ENCODE measurements at places on chromosomes 13 and 19. TPM values are rescaled to one million over a fixed set of nuclear protein-coding genes. Genes with fewer than 3 reads are reported as not detected.

GRCh38 chr19:14138576-14139265 lies 2.3 kb upstream of the ASF1B start:
- no peak overlapping the region for H3K27ac ChIP-seq
- no peaks in the 10 kb centered on the region for H3K36me3 ChIP-seq
- H3K27me3 ChIP-seq = no peaks in the 10 kb centered on the region
- no peak for DNase-seq
- H3K4me1 ChIP-seq = no peaks in the 10 kb centered on the region

- no peak overlapping the region for H3K27ac ChIP-seq
- H3K4me1 ChIP-seq = no peaks in the 10 kb centered on the region
- DNase-seq = no peak
- H3K36me3 ChIP-seq = no peaks in the 10 kb centered on the region
These were observed 716.0 kb upstream of the PCDH9 start for GRCh38 chr13:67946131-67946530.

DNA sequence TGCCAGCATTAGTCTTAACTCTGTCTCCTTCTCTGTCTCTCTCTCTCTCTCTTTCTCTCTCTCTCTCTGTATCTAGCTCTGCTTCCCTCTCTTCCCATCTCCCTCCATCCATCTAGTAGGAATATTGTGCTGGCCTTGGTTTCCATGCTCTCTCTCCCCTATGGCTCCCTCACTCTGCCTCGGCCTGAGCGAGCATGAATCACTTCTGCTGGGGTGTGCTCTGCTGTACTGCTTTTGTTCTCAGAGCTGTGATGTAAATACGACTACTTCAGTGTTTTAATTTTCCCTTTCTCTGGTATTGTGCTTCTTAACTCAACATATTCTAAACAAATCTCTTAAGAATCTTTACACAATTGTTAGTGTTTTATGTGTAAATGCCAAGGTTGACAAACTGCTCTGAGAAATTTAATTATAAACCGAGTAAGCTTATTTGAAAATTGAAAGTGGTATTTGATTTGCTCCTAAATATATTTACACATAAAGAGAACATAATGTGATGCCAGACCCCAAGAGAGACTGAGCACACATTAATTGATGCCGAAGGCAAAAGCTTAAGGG lies 211.5 kb upstream of the KL start:
- no peak for DNase-seq
- no peaks in the 10 kb centered on the region for H3K27me3 ChIP-seq
- H3K4me3 ChIP-seq = no peak overlapping the region
- no peaks in the 10 kb centered on the region for H3K36me3 ChIP-seq

GRCh38 chr19:38304352-38304865 lies 358 bp downstream of the C19orf33 start:
- no peak overlapping the region for H3K27ac ChIP-seq
- no peak for DNase-seq
- H3K27me3 ChIP-seq = no peaks in the 10 kb centered on the region
- H3K4me1 ChIP-seq = peaks cover 5% of the 10 kb centered on the region
- no peaks in the 10 kb centered on the region for H3K36me3 ChIP-seq

Gene IZUMO4
- total RNA-seq = 8.5 TPM

Gene SPIB
- total RNA-seq = 0.09 TPM

Gene CERS4
- total RNA-seq = 50.7 TPM

- H3K36me3 ChIP-seq = peaks cover 58% of the 10 kb centered on the region
- H3K27ac ChIP-seq = no peak overlapping the region
- H3K27me3 ChIP-seq = no peaks in the 10 kb centered on the region
- H3K4me1 ChIP-seq = no peaks in the 10 kb centered on the region
These were observed 29.8 kb downstream of the CERS1 start for GRCh38 chr19:18865973-18866799.

Gene SIGLEC9
- total RNA-seq = 4.1 TPM

DNA sequence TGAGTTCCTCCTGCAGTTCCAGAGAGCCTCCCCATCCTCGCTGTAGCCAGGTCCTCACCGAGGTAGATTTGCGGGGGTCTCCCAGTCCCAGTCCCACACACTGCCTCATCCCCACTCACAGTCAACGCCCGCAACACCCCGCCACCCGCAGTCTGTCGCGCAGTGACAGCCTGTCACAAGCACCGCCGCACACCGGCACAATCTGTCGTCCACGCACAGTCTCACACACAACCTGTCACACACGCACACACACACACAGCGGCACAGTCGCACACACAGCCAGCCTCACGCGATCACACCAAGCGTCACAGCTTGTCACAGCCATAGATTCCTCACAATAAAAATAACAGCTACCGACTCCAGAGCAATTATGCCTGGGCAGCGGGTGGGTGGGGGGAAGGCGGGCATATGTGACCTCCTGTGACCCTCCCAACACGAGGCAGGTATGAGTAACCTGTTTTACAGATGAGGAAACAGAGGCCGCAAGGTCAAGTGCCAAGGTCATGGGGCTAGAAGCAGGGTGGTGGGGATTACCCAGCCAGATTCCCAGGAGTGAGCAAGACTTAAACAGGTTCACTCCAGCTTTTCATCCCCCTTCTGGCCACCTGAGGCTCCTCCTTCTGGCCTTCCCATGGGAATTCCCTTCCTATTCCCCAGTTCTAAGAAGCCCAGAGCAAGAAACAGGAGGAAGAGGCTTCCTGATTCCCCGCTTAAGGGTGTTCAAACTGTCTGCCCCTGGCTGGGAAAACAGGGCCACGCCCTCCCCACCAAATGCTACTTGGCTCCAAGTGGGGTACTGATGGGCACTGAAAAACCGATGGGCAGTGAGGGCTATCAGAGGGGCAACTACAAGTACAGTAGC lies 13.9 kb downstream of the NFIX start:
- no peaks in the 10 kb centered on the region for H3K36me3 ChIP-seq
- H3K4me1 ChIP-seq = peaks cover 20% of the 10 kb centered on the region
- no peaks in the 10 kb centered on the region for H3K27me3 ChIP-seq
- no peak for DNase-seq

GRCh38 chr19:17753976-17754375 lies 2.7 kb downstream of the FCHO1 start:
- H3K36me3 ChIP-seq = no peaks in the 10 kb centered on the region
- no peaks in the 10 kb centered on the region for H3K27me3 ChIP-seq
- no peak overlapping the region for H3K4me3 ChIP-seq
- no peak overlapping the region for H3K27ac ChIP-seq

- no peaks in the 10 kb centered on the region for H3K4me1 ChIP-seq
- H3K4me3 ChIP-seq = no peak overlapping the region
- H3K27ac ChIP-seq = no peak overlapping the region
- DNase-seq = no peak
- H3K27me3 ChIP-seq = no peaks in the 10 kb centered on the region
- no peaks in the 10 kb centered on the region for H3K36me3 ChIP-seq
These were observed 9.4 kb downstream of the IFNL2 start for GRCh38 chr19:39277598-39277997.

GRCh38 chr19:7701049-7701653 lies 780 bp downstream of the FCER2 start:
- no peak overlapping the region for H3K4me3 ChIP-seq
- no peak overlapping the region for H3K27ac ChIP-seq
- H3K27me3 ChIP-seq = no peaks in the 10 kb centered on the region
- no peaks in the 10 kb centered on the region for H3K36me3 ChIP-seq

GRCh38 chr19:19823916-19824315 lies 2.4 kb upstream of the ZNF506 start:
- H3K27me3 ChIP-seq = no peaks in the 10 kb centered on the region
- no peaks in the 10 kb centered on the region for H3K4me1 ChIP-seq
- no peaks in the 10 kb centered on the region for H3K36me3 ChIP-seq
- H3K27ac ChIP-seq = no peak overlapping the region

DNA sequence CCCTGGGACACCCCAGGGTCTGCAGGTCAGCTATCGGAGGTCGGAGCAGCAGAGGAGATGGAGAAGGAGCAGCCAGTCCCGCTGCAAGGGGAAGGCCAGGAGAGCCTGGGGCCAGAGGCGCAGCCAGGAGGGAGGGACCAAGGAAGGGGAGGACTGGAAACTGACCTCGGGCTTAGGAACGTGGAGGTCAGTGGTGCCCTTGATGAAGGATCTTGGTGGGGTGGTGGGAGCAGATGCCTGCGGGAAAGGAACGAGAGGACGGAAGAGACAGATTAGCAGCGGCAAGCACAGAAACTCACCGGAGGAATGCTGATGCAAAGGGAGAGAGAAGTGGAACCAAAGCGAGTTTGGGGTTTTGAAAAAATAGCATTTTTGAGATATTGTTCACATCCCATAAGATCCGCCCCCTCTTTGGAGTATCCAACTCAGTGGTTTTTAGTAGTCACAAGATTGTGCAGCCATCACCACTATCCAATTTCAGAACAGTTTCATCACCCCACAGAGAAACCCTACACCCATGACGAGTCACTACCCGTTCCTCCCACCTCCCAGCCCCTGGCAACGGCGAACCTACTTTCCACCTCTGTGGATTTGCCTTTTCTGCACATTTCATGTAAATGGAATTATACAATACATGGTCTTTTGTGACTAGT lies 22.1 kb downstream of the PLEKHF1 start:
- no peak overlapping the region for H3K27ac ChIP-seq
- no peaks in the 10 kb centered on the region for H3K27me3 ChIP-seq
- DNase-seq = no peak
- H3K4me3 ChIP-seq = no peak overlapping the region
- H3K36me3 ChIP-seq = no peaks in the 10 kb centered on the region

GRCh38 chr13:83215627-83216026 lies 666.6 kb downstream of the SLITRK1 start:
- no peak for DNase-seq
- H3K4me1 ChIP-seq = no peaks in the 10 kb centered on the region
- no peak overlapping the region for H3K27ac ChIP-seq
- no peaks in the 10 kb centered on the region for H3K27me3 ChIP-seq

DNA sequence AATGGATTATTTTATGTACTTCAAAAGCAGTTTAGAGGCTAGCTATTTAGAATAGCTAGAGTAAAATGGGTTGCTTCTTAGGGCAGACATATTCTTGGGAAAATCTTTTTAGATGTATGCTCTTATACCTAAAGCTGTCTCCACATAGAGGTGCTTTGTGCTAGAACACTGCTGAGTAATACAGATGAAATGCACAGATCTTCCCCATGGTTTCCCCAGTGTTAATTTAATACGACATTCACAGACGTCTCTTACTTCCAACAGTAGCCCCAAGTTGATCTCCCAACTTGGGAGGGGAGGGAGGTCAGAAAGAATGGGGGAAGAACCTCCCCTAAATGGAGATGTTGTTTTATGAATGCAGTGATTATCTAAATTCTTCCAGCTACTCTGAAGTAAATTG lies 16.9 kb downstream of the NALCN start:
- H3K27ac ChIP-seq = no peak overlapping the region
- no peaks in the 10 kb centered on the region for H3K27me3 ChIP-seq
- no peak for DNase-seq
- no peak overlapping the region for H3K4me3 ChIP-seq
- H3K4me1 ChIP-seq = no peaks in the 10 kb centered on the region

Gene PSG11
- total RNA-seq = not detected

DNA sequence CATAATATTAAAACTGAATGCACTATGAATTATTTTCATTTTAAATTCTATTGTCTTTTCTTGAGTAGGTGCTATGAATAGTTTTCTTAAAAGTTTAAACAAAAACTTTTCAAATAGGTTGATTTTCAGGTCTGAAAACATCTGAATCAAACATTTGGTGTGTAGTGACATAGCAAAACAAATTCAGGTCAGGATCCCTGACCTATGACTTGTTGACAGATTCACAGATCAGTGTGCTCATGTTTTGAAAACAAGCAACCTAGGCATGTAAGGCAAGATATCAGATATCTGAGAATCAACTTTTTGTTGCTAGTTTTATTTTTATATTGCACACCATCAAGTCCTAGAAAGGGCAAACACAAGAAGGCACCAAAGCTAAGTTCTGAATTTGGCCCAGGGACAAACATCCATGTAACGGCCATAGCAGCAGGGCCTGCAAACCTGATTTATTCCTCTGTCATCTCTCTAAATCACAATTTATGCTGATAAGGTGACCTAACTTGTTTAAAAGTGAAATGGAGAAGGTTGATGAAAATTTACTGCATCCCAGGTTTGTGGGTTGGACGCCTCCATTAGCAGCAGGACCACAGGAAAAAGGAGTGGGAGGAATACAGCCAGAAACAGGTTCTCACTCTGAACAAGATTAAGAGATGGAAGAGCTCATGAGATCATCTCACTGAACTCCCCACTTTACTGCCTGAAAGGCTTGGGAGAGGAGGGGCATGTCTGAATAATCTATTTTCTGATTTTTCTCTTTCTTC lies 337.7 kb downstream of the KCNRG start:
- H3K4me1 ChIP-seq = peaks cover 11% of the 10 kb centered on the region
- H3K4me3 ChIP-seq = no peak overlapping the region
- no peak overlapping the region for H3K27ac ChIP-seq
- no peaks in the 10 kb centered on the region for H3K27me3 ChIP-seq
- DNase-seq = no peak
- H3K36me3 ChIP-seq = no peaks in the 10 kb centered on the region

DNA sequence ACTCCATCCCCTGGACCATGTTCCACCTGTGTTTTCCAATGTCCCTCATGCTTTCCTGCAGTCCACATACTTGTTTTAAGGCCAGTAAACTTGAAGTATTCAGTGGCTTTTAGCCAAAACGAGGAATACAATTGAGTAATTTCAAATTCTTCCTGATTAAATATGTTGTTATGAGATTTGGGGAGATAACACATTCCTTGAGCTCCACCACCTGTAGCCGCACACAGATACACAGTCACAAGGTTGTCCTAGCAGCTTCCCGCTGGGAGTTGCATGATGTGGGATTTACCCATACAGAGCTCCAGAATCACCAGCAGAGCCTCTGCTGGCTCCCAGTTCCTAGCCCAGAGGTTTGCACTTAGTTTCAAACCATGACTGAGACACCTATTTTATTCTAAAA lies 53.6 kb upstream of the FRY start:
- H3K27ac ChIP-seq = no peak overlapping the region
- DNase-seq = no peak
- H3K36me3 ChIP-seq = no peaks in the 10 kb centered on the region
- no peak overlapping the region for H3K4me3 ChIP-seq
- no peaks in the 10 kb centered on the region for H3K27me3 ChIP-seq

Gene ZNF587B
- 8.6 TPM for total RNA-seq

DNA sequence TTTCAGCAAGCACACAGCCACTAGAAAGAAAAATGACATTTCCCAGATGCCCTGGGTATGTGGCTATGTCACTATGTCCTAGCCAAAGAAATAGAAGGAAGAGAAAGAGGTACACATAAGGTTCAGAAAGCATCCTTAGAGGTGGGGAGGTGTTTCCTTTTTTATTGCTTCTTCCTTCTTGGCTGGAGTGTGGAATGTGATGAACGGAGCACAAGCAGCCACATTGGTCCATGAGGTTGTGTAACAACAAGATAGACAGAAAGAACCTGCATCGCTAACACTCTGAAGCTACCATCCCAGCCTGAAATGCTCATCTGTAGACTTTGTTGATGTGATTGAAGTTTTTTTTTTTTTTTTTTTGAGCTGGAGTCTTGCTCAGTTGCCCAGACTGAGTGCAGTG lies 6.7 kb downstream of the SLC25A23 start:
- no peak for DNase-seq
- H3K4me1 ChIP-seq = no peaks in the 10 kb centered on the region
- H3K4me3 ChIP-seq = no peak overlapping the region

- no peaks in the 10 kb centered on the region for H3K36me3 ChIP-seq
- no peaks in the 10 kb centered on the region for H3K4me1 ChIP-seq
- no peak for DNase-seq
These were observed 117.5 kb downstream of the CCNA1 start for GRCh38 chr13:36549755-36550154.

GRCh38 chr13:52387721-52388120 lies 18.3 kb downstream of the THSD1 start:
- H3K4me3 ChIP-seq = no peak overlapping the region
- no peaks in the 10 kb centered on the region for H3K4me1 ChIP-seq
- DNase-seq = no peak
- H3K27ac ChIP-seq = no peak overlapping the region
- no peaks in the 10 kb centered on the region for H3K27me3 ChIP-seq
- no peaks in the 10 kb centered on the region for H3K36me3 ChIP-seq

Gene LILRB3
- total RNA-seq = 0.47 TPM

Gene CD33
- 2.8 TPM for total RNA-seq

Measured in pancreas (tissue), 10 donors.